Liver (tissue), 10 donors: ENCODE measurements at places on chromosomes 3 and 15. TPM values are rescaled to one million over a fixed set of nuclear protein-coding genes. Genes with fewer than 3 reads are reported as not detected.

Gene SLC9A9
- total RNA-seq, result 8.6 TPM

Gene ABHD17C
- 2.9 TPM for total RNA-seq

Gene RASL12
- total RNA-seq, result 0.70 TPM

Gene TERC
- total RNA-seq, result 55.1 TPM

Gene MFGE8
- 13.6 TPM for total RNA-seq

Gene A4GNT
- total RNA-seq, result 0.42 TPM

Gene PAK6
- total RNA-seq, result 0.08 TPM

Gene SERPINI2
- not detected for total RNA-seq

Gene INKA1
- 4.2 TPM for total RNA-seq

Gene WDR82
- 31.7 TPM for total RNA-seq

Gene CILP
- 2.6 TPM for total RNA-seq

Gene FOXB1
- total RNA-seq, result not detected

Gene EEFSEC
- 8.4 TPM for total RNA-seq

DNA sequence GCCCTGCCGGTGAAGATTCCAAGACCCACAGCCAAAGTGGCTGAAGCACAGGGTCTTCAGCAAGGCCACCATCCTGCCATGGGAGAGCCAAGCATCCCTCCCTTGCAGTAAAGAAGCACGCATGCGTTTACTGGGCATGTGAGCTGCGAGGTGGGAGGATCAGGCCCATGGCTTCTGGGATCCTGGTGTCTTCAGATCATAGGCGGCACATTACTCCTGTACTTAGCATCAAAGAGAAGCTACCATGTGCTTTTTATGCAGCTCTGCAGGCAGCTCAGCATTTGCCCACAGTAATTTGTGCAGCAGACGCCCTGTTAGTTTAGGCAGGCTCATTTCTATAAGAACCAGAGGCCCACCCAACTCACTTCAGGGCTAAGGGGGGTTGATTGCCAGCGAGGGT is 45.7 kb downstream of the IDH2 start:
- DNase-seq, result no peak

- DNase-seq, result no peak
These were observed 75.7 kb downstream of the P3H2 start for GRCh38 chr3:190044974-190045373.

DNA sequence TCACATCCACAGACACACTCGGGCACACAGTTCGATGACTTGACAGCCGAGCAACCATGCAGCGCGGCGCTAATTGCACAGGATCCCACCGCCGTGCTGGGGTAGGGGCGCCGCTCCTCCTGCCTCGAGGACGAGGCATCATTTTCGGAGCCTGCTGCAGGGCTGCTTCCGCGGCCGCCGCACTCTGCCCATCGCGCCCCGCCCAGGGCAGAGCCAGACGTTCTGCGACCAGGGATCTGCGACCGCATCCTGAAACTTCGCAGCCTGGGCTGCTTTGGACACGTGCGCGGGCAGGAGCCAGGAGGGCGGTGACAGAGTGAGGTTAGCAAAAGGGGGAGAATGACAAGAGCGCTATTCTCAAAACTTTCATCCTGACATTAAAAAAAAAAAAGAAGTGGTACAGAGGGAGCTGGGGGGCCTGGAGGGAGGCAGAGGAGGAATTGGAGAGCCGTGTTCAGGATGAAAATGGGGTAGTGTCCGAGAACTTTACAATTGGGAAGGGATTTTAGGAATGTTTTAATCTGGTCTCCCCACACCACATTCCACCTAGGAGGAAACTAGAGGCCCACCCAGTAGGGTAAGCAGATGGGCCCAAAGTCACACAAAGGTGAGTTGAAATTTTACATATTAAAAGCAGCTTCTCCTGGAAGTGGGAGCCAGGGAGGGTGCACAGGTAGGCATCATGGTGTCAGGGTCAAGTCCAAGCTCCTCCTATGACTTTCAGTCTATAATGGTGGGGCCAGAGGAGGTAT is 15.9 kb downstream of the IGDCC3 start:
- DNase-seq, result no peak

DNA sequence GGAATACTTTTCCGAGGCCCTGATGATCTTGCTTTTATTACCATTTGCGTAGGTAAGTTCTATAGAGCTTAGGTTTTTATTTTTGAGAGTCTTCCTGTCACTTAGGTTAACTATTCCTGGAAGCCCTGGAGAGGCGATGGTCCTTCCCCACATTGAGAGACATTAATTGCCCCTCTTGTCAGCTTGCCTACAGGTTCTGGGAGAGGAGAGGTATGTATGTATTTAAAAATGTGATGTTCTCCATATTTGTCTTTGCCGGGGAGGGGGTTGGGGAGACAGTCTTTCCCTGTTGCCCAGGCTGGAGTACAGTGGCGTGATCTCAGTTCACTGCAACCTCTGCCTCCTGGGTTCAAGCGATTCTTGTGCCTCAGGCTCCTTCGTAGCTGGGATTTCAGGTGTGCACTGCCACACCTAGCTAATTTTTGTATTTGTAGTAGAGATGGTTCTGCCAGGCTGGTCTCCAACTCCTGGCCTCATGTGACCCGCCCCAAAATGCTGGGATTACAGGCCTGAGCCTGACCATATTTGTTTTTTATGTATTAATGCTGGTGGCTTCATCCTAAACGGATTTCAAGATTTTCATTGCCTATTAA is 6.2 kb downstream of the RPSA start:
- DNase-seq, result no peak

DNA sequence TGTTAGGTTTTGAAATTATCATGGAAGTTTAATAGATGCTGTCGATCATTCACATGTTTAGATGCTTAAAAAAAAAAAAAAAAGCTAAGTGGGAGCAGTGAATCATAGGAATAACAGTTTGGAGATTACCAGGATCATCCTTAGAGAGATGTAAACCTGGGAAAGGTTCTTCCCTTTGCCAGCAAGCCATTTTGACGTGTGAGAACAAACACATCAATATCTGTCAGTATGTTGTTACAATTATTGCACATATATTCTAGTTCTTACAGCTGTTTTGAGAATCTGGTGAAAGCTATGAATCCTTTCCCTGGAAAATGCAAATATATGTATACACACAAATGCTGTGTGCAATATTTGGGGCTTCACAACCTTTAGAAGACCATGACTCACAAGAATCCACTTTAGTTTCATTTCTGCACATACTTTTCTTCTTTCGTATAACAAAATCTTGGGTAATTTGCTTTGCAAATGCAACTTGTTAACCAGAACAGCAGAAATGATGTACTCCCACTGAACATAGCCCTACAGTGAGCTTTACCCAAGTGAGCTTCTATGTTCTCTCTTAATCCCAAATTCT is 12.0 kb downstream of the NFKBIZ start:
- no peak for DNase-seq

DNA sequence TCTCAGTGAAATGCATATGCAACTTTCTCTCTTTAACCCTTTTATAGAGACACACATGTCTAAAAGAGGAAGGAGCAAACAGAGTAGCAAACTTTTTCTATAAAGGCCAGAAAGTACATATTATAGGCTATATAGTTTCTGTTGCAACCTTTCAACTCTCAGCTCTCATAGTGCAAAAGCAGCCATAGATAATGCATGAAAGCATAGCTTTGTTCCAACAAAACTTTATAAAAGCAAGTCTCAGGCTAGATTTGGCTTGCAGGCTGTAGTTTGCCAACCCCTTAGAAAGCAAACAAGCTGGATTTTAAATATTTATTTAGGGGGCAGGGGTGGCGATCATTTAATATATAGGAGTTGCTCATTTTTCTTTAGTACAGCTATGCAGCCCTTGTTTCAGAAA is 193.1 kb upstream of the LRRFIP2 start:
- DNase-seq, result no peak

- DNase-seq, result no peak
These were observed 166.6 kb upstream of the ZNF717 start for GRCh38 chr3:75951941-75952340.

DNA sequence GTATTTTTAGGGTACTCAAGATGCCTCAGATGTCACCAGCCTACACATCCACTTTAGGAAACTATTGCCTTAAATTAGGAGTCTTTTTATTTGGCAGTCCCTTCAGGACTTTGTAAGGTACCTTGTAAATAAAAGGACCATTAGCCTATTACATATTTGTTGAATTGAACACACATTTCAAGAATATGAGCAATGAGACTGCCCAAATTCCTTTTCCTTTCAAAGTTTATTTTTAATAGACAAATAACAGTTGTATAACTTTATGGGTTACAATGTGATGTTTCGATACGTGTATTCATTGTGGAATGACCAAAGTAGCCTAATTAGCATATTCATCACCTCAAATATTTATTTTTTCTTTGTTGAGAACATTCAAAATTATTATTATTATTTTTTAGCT is 176.7 kb upstream of the PDZRN3 start:
- DNase-seq, result no peak

DNA sequence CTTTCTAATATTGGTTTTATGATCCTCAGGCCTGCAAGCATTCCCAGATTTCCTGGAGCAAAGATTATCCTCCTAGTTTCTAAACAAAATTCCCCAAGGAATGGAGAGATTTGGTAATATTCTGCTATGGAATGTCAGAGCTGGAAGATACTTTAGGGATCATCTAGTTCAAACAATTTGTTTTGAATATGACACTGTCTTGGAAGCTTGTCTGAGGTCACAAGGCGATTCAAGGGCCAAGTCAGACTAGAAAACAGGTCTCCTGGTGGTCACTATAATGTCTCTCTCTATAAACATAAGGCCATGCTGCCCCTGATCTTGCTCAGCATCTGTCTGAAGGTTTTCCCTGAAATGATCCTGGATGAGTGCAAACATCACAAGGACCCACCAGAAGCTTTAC is 143.4 kb upstream of the BCL6 start:
- no peak for DNase-seq

DNA sequence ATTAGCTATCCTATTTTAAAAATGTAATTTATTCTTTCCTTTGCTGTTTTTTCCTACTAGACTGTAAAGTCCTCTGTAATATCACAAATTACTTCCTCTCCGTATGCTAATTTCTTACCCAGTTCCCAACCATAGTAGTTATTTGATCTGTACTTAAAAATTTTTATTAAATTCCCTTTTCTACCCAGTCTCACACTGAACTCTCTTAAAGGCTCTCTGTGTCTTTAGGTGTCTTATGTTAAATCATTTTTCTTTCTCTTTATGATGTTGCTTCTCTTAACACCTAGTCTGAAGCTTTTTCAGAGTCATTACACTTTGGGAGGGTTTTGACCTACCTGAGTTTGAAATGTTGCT is 378.6 kb downstream of the NSUN3 start:
- no peak for DNase-seq

GRCh38 chr3:45881078-45882022 is 5.0 kb upstream of the CCR9 start:
- no peak for DNase-seq

DNA sequence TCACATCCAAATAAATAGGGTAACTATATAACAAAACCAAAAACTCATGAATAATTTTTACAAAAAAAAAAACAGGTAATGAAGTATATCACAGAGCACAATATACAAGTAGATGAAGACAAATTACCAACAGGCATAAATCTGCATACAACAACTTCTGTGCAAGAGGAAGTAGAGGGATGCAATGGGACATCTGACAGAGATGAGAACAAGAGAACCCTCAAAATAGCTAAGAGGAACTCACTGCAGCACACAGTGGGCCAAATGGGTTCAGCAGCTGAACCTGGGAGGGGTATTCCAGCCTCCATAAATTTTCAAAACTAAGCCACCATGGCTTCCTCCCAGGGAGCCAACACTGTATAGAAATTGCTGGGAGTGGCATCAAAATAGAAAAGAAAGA is 9.6 kb upstream of the BTLA start:
- DNase-seq, result no peak

- no peak for DNase-seq
These were observed 42.6 kb downstream of the ARIH1 start for GRCh38 chr15:72516777-72517176.

DNA sequence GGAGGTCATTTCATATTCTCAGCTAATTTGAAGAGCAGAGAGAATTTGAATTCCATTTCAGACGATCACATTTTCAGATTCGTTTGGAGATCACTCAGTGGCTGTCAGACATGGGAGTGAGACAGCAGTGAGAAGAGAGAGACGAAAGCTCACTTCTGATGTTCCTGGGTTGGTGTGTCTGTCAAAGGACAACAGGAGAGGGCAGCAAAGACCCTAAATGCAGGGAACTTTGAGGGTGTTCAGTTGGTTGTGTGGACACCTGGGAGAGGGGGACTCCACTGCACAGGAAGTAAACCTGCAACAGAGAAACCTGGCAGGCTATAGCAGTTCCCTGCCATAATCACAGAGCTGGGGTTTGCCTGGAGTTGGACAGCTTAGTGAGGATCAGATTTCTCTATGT is 675.1 kb downstream of the SQOR start:
- no peak for DNase-seq

DNA sequence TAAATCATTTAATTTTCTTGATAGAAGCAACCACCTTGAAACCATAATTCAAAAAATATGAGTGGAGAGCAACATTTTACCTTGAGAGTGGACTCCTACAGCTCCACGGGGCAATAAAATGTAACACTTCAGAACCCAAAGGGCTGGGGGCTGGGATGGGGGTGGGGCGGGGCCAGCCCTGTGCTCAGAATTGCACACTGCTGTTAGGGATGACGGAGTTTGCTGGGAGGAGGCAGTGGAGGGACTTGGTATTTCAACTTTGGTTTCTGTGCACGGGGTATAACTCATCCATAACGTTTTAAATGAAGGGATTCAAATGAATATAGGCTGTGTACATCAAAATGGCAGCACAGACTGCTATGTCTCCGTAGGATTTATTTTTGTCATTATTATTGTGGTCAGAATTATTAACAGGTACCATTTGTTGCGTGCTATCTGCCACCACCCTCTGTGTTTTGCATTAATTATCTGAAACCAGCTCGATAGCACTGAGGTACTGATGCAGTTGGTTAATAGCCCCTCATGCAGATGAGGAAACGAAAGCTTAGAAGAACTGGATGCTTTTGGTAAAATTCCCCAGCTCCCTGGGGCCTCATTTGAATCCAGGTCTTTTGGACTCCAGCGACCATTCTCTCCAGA is 29.4 kb upstream of the WNT5A start:
- DNase-seq, result no peak

DNA sequence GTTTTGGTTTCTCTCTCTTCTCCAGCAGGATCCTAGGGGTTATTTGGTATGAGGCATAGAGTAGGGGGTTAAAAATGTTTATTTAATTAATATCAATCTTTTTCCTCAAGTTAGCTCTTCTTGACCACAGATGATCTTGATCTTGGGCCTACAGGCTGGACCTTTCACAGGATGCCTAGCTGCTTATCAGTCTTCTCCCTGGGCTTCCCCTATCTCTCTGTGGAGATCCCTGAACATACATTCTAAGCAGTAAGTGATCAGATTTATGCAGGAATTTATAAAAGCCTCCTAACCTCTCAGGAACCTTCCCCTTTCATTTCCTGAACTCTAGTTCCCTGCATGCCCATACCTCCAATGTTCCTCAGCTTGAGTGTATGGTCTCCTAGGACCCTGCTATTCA is 428.3 kb downstream of the TBC1D5 start:
- no peak for DNase-seq
